Astrocyte (in vitro differentiated cells and primary cell): ENCODE measurements at places on chromosomes 2 and 18.

DNA sequence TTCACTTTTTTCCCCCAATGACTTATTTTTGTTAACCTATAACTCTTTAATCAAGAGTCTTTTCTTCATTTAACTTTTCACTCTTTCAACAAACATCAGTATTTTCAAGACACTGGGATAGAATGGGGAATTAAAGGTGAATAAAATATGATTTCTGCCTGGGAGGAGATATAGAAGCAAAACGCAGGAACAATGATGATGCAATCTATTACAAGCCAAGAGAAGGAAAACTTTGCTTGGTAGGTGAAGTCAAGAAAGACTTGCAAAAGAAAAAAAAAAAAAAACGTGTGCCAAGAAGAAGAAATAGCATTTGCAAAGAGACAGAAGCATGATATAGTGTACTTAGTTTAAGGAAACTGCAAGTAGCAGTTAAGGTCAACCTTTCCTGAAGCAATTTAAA lies 207.3 kb upstream of the KCNH7 start:
- DNase-seq, result no peak

DNA sequence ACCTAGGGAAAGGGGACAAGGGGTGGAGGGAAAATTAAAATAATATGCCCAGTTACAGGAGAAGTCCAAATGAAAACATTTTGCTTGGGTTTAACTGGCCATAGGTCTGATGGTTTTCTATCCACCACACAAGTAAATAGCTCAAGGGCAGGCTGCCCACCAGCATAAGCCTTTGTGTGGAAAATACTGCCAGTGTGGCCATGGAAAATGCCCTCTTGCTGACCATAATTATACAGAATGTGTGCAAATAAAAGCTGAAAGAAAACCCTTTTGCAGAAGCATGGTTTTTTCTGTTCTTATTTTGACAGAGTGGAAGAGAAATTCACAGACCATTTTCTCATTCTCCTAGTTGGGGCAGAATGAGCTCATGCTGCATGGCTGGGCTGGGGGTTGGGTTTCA lies 111.3 kb upstream of the SIX2 start:
- DNase-seq, result no peak

- DNase-seq, result no peak
Measured at GRCh38 chr18:79789091-79789891, 8.4 kb upstream of the KCNG2 start.

- DNase-seq, result no peak
Measured at GRCh38 chr18:63145166-63145850, 174.3 kb downstream of the BCL2 start.

DNA sequence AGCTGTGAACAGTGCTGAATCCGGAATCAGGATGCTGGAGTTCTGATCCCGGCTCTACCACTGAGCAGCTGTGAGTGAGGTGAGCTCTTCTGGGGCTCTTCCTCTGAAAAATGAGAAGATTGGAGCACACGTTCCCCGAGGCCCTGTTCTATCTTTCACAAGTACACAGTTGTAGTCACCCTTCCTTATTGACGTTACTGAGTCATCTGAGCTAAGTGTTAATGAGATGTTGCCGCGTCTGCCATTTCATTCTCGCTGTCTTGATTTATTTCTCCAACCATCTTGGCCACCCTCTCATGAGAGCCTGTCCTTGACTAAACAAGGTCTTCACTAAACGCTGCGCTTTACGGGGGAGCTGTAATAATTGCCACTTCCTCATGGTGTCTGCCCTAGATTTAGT lies 31.9 kb upstream of the EFR3B start:
- DNase-seq, result no peak

DNA sequence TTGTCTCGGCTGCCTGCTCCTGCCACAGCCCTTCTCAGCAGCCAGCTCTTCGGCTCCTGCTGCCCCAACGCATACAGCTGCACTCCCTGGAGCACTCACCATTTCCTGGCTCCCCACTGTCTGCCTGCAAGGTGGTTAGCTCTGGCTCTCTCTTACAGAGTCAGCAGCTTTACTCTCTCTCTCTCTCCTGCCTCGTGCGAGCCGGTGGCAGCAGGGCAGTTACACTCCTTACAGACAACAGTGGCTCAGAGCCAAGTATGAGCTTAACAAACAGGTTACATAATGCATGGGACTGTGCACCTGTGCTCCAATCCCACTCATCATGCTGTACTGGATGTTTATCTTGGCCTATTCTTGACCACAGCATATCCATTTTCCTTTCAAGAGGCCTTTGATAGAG lies 47.4 kb upstream of the DNAJC10 start:
- peak; percentile 87 for DNase-seq

- DNase-seq, result peak; percentile 33
Measured at GRCh38 chr2:50594233-50594632, 437.7 kb downstream of the NRXN1 start.

GRCh38 chr2:84878459-84878858 lies 2.4 kb downstream of the TRABD2A start:
- no peak for DNase-seq

DNA sequence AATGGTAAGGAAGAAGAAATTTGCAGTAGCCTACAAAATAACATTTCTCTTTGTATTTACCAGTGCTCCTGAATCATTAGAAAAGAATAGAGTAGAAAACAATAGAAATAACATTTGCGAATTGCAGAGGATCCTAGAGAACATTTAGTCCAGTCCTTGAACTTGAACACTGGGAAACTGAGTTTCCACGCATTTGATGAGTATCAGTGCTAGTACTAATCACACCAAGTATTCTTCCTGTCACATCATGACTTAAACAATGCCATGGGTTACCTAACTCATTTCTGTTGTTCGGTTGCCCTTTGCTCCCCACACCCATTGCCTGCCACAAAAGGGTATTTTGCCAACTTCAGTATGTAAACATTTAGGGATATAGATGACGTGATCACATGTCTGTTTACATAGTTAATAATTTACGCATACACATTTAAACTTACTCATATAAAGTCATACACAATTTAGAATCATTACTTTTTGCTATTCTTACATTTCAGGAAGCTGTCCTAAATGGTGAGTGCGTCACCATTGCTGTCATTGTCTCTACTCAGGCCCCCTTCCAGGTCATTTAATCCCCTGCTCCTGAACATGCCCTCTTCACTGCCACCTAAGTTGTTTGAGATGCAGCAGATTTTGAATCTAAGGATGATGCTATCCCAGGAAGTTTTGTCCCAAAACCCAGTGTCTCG lies 42.3 kb downstream of the CRIM1 start:
- DNase-seq, result no peak

- no peak for DNase-seq
Measured at GRCh38 chr2:224986477-224986876, 55.8 kb downstream of the DOCK10 start.

DNA sequence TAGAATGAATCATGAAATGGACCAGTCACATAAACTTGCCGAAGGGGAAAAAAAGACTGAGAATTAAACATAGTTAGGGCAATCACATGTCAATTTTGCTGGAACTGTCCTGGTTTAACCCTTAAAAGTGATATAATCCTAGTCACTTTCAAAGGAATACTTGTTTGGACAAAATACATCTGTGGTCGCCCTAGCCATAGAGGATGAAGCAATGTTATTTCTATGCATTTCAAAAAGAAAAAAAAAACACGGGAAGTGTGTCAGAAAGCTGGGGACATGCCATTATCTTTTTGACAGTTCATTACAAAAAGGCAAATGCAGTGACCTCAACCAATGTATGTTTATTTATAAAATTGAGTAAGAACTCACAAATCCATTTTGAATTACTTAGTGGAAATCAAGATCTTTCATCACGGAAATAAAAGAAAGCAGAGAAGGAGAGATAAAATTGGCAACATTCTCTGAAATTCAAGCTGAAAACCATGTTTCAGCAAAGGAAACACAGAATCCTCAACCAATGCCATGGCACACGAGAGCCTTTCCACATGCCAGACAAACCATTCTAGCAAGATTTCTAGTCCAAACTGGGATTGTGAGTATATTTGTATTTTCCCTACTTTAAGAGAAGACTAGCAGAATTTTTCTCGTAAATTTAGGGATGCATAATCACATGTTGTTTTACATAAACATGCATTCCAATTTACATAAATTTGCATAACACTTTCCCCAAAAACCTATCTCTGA lies 854.3 kb upstream of the ACVR2A start:
- peak; percentile 61 for DNase-seq

DNA sequence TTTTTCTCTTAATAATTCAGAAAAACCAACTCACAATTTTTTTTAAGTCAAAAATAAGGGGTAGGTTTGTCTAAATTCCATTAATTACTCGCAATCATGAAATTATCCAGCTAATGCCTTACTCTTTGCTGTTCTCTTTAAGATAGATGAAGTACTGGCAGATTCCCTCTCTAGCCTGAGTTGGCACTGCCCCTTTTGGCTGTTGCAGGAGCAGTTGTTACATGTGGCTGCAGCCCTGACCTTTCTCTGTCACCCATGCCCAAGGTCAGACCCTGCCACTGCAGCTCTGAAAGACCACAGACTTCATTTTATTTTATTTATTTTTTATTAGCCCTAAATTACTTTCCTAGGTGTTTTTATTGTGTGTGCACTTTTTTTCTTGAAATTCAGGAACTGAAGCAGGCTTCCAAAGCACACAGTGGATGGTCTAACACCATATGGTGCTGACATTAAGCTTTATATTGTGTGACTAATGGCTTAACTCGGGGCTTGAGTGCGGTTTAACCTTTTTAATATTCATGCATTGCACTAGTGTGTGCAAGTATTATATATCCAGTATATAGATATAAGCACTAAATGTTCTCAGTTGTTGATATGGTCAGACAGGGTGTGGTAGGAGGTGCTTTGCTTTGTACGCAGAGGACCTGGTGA lies 313.0 kb downstream of the CDH2 start:
- DNase-seq, result no peak

- peak; percentile 89 for DNase-seq
Measured at GRCh38 chr2:234821946-234822475, 129.8 kb upstream of the SH3BP4 start.

GRCh38 chr2:113181258-113182051 lies 7.7 kb downstream of the PSD4 start:
- no peak for DNase-seq
